Renal cortical epithelial cell (primary cell): ENCODE measurements at places on chromosomes 4 and X.

DNA sequence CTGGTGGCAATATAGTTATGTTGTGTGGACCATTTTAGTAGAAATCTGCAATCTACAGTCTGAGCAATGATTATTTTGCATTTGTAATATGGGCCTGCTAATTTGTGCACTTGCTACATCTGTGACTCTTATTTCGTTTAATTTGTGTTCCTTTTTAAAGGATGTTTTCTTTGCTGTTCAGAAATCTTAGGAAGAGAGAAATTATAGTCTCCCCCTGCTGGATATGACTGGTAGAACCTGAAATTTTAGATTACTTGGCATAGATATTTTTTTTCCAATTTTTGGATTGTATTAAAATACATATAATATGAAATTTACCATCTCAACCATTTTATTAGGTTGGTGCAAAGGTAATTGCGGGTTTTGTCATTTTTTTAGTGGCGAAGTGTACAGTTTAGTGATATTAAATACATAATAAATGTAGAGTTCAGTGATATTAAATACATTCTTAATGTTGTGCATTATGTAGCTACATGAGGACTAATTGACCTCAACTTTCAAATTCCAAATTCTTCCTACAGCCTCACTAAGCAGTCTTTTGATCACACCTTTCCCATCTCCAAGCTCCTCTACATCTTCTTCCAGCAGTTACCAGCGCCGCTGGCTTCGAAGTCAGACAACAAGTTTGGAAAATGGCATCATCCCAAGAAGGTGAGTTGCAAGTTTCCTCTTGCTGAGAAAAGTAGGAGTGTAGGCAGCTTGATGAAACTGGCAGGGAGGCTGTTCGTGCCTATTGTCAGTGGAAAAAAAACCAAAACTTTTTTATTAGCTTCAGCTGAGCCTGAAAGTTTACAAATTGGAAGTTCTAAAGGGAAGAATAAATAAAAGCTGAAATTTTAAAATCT lies 82.2 kb downstream of the FNIP2 start:
- peak; percentile 50 for DNase-seq

- DNase-seq: no peak
These were observed 14.6 kb downstream of the TMSB4X start for GRCh38 chrX:12989461-12989860.

DNA sequence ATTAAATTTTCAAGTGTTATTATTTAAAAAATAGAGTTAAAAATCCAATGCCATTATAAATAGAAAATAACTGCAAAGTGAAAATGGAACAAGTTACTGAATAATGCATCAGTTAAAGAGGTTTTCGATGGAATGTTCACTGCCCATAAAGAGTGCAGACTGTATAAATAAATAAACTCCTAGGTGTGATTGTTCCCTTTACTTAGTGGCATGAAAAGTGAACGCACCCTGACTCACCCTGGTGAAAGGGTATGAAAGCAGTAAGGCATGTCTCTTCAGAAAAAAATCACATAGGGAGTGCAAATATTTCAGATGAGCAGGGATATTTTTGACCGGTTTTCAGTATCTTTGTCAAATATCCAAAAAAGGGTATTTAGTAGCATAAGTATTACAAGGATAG lies 387.8 kb downstream of the DCAF12L2 start:
- peak; percentile 66 for DNase-seq

GRCh38 chrX:18983666-18984380 lies at the start of gene PHKA2:
TSS of gene PHKA2 (minus strand) at chrX:18984114. CDS start at chrX:18983932, 182 bp downstream.
- DNase-seq: peak; percentile 12

DNA sequence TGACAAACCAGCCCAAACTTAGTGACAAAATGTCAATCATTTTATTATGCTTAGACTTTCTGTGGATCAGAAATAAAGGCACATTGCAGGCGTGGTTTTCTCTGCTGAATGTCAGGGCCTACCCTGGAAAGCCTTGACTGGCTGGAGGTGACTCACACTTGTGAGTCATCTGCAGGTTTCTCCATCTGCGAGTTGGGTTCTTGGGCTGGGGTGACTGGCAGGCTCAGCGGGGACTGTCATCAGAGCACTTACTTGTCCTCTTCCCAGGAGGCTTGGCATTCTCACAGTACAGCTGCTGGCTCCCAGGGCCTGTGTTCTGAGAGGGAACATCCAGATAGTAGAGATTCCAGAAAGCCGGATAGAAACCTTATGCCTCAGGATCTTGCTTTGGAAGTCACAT lies 153.8 kb upstream of the AGA start:
- DNase-seq: peak; percentile 83

GRCh38 chr4:8188743-8189550 lies 10.1 kb upstream of the SH3TC1 start:
- peak; percentile 54 for DNase-seq

DNA sequence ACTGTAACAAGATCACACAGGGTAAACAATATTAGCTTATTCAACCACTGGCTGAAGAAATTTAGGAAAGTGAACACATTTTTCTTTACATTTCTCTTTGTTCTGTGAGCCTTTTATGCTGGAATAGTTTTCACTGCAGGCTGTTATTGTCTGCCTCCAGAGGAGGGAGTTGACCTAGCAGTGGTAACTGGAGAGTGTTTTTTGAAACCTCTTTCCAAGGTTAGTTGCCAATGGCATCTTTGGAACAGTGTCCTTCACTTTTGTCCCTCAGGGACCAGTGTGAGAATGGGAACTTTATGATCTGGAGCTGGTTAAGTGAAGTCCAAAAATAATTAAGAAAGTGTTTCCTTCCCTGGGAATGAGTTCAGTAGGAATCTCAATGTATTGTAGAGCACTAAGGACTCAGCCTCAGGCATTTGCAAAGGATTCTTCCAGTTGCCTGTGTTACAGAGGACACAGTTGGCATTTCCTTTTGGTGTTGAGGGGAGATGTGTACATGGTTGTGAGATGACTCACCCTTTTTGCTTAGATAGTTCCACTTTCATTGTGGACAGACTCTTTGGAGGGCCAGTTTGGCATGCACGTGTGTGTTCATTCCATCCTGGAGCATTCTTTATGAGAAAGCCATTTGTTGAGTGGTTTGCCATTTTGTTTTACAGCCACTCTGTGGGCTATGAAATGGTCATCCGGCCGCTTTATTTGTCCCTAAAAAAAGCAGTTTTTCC lies 61.3 kb downstream of the AR start:
- DNase-seq: peak; percentile 83
